ENCODE measurements at places on chromosomes 5 and 9. TPM values are rescaled to one million over a fixed set of nuclear protein-coding genes. Genes with fewer than 3 reads are reported as not detected.
A peak's percentile ranks its signal among the peaks of the same experiment; 100 is the strongest.

Gene SH2D3C
- not detected for polyA plus RNA-seq

GRCh38 chr5:150674341-150674821, 13.3 kb downstream of the MYOZ3 start:
- no peak overlapping the region for H3K27ac ChIP-seq
- no peak for DNase-seq
- no peak overlapping the region for H3K4me3 ChIP-seq
- H3K36me3 ChIP-seq, result peaks cover 1% of the 10 kb centered on the region
- peaks cover 18% of the 10 kb centered on the region for H3K27me3 ChIP-seq
- H3K4me1 ChIP-seq, result peaks cover 17% of the 10 kb centered on the region

Gene PTBP3
- polyA plus RNA-seq, result 43.7 TPM

GRCh38 chr9:105385381-105385985, 62.4 kb upstream of the FSD1L start:
- H3K4me1 ChIP-seq, result peaks cover 7% of the 10 kb centered on the region
- H3K4me3 ChIP-seq, result peak overlapping the region; percentile 57
- no peaks in the 10 kb centered on the region for H3K27me3 ChIP-seq
- DNase-seq, result no peak

DNA sequence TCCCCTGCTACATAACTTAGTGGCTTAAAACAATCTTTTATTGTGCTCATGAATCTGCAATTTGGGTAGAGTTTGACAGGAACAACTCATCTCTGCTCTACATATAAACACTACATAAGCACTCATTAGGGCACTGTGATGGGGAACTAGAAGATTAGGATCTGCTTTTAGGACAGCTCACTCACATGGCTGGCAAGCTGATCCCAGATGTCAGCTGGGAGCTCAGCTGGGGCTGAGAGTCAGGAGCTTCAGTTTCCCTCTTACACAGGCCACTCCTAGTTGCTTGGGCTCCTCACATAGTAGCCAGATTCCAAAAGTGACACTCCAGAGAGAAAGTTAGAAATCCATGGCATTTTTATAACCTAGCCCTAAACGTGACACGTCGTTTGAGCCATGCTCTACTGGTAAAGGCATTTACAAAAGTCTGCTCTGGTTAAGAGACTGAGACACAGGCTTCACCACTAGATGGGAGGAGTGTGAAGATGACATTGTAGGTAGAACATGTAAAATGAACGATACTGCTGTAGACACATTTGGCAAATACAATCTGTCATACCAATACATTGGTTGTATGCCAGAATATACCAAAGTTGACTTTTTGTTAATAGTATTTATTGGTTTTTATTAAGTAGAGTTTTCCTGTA, 23.6 kb downstream of the SCAI start:
- H3K27ac ChIP-seq, result no peak overlapping the region
- H3K4me3 ChIP-seq, result no peak overlapping the region
- DNase-seq, result no peak
- peaks cover 4% of the 10 kb centered on the region for H3K4me1 ChIP-seq
- H3K36me3 ChIP-seq, result peaks cover 2% of the 10 kb centered on the region

- H3K27ac ChIP-seq, result no peak overlapping the region
- DNase-seq, result no peak
- no peak overlapping the region for H3K4me3 ChIP-seq
- H3K27me3 ChIP-seq, result no peaks in the 10 kb centered on the region
- H3K36me3 ChIP-seq, result no peaks in the 10 kb centered on the region
Observed at GRCh38 chr9:75628952-75629351, 261.5 kb upstream of the PCSK5 start.

DNA sequence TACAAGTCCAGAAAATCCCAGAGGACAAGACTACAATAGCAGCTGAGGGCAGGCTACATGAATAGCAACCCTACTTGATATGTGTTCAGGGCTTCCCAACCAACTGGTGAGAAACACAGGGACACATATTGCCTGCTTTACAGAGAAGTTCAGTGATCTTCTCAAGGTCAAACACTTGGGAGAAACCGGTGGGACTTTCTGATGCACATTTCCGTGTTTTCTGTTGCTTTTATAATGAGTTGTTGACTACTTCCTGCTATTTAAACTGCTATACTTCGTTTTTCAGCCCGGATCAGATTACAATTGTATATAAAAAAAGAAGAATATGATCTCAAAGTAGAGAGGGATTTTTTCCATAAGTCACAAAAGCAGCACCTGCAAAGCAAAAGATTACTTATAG, 175.1 kb downstream of the SNX18 start:
- H3K27ac ChIP-seq, result no peak overlapping the region
- no peaks in the 10 kb centered on the region for H3K27me3 ChIP-seq
- H3K4me3 ChIP-seq, result no peak overlapping the region

GRCh38 chr9:87122947-87123685, 175.8 kb upstream of the GAS1 start:
- peak overlapping the region; percentile 68 for H3K27ac ChIP-seq
- peaks cover 22% of the 10 kb centered on the region for H3K4me1 ChIP-seq
- DNase-seq, result peak; percentile 56
- no peaks in the 10 kb centered on the region for H3K36me3 ChIP-seq
- H3K27me3 ChIP-seq, result no peaks in the 10 kb centered on the region
- H3K4me3 ChIP-seq, result no peak overlapping the region

Gene SLC2A8
- polyA plus RNA-seq, result 9.5 TPM

GRCh38 chr5:82738681-82739269, 338.4 kb downstream of the TMEM167A start:
- H3K27ac ChIP-seq, result no peak overlapping the region
- DNase-seq, result no peak
- H3K4me3 ChIP-seq, result no peak overlapping the region
- no peaks in the 10 kb centered on the region for H3K27me3 ChIP-seq
- H3K4me1 ChIP-seq, result no peaks in the 10 kb centered on the region

Gene NTMT1
- polyA plus RNA-seq, result 46.0 TPM

DNA sequence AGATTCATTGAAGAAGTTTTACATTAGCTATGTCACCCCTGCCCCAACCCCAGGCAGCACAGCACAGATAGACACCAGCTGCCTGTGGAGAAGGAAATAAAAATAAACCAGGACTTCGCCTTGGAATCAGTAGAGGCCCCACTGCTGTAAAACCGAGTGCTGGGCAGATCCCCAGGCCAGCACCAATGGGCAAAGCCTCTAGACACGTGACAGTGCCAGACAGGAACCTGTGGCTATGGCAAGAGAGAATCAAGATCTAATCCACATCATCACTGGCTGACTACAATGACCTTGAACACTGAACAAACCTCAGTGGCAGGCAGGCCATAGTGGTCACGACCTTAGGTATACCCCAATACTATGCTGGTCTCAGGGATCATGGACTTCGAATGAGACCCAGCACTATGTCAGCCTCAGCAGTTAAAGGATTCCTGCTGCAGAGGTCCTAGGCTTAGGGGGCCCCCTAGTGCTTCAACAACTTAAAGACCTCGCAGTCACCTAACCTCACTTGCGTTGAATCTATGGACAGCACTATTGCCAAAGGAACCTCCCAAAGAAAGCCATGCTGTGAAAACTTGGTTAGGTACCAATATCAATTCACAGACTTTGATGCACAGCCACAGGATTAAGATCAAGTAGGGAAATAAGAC, 2118.6 kb upstream of the C9orf72 start:
- H3K27me3 ChIP-seq, result no peaks in the 10 kb centered on the region
- H3K4me3 ChIP-seq, result no peak overlapping the region
- H3K36me3 ChIP-seq, result no peaks in the 10 kb centered on the region
- no peak for DNase-seq

GRCh38 chr9:761176-761792, 80.2 kb upstream of the DMRT1 start:
- H3K36me3 ChIP-seq, result no peaks in the 10 kb centered on the region
- H3K27ac ChIP-seq, result no peak overlapping the region
- no peak overlapping the region for H3K4me3 ChIP-seq
- no peaks in the 10 kb centered on the region for H3K27me3 ChIP-seq
- peaks cover under 1% of the 10 kb centered on the region for H3K4me1 ChIP-seq

DNA sequence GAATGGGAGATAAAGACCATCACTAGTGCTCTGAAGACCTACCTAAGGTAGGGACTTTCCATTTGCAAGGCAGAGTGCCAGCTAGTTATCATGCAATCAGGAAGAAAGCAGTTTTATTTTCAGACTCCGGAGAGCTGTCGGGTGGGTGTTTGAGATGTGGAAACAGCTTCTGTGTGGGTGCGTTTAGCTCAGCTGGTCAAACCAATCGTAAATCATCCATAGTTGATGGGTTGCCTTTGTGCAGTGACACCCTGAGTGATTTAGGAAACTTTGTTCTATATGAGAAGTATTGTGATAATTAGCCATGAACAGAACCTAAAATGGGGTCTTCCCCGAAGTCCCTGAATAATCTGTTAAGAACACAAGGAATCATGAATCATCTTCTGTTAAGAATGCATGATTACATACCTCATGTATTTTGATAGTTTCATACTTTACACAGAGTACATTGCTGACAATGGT, 284.3 kb downstream of the ARHGAP26 start:
- no peaks in the 10 kb centered on the region for H3K27me3 ChIP-seq
- no peak overlapping the region for H3K27ac ChIP-seq
- peaks cover 1% of the 10 kb centered on the region for H3K36me3 ChIP-seq
- no peak for DNase-seq
- no peak overlapping the region for H3K4me3 ChIP-seq
- H3K4me1 ChIP-seq, result peaks cover 22% of the 10 kb centered on the region

Gene FOXD4L3
- polyA plus RNA-seq, result not detected

DNA sequence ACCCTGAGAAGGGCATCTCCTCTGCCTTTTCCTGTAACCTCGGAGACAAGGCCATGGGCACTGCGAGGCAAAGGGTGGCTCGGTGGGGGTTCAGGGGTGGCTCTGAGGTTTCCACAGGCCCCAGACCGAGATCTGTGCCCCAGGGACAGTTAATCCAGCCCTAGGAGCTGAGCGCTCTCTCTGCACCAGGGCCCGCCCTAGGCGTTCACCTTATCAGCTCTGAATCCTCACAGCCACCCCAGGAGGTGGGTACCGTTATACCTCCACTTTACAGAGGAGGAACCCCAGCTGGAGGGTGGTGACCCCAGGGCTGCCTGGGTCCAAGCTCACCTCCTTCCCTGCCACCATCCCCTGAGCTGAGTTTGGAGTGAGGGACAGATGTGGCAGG, 2.3 kb upstream of the ENG start:
- no peak for DNase-seq
- no peak overlapping the region for H3K27ac ChIP-seq
- H3K4me1 ChIP-seq, result no peaks in the 10 kb centered on the region
- H3K36me3 ChIP-seq, result no peaks in the 10 kb centered on the region
- H3K27me3 ChIP-seq, result peaks cover 4% of the 10 kb centered on the region
- no peak overlapping the region for H3K4me3 ChIP-seq

GRCh38 chr9:137405677-137406081, 17.3 kb downstream of the EXD3 start:
- no peak for DNase-seq
- peaks cover 14% of the 10 kb centered on the region for H3K27me3 ChIP-seq
- no peak overlapping the region for H3K27ac ChIP-seq
- no peak overlapping the region for H3K4me3 ChIP-seq
- H3K36me3 ChIP-seq, result no peaks in the 10 kb centered on the region

DNA sequence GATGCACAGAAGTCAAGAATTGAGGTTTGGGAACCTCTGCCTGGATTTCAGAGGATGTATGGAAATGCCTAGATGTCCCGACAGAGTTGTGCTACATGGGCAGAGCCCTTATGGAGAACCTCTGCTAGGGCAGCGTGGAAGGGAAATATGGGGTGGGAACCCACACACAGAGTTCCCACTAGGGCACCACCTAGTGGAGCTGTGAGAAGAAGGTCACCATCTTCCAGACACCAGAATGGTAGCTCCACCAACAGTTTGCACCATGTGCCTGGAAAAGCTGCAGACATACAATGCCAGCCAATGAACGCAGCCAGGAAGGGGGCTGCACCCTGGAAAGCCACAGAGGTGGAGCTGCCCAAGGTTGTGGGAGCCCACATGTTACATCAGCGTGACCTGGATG, 104.5 kb downstream of the STK32A start:
- no peak overlapping the region for H3K27ac ChIP-seq
- no peak for DNase-seq
- H3K27me3 ChIP-seq, result no peaks in the 10 kb centered on the region
- H3K4me3 ChIP-seq, result no peak overlapping the region
- no peaks in the 10 kb centered on the region for H3K36me3 ChIP-seq
- H3K4me1 ChIP-seq, result no peaks in the 10 kb centered on the region

DNA sequence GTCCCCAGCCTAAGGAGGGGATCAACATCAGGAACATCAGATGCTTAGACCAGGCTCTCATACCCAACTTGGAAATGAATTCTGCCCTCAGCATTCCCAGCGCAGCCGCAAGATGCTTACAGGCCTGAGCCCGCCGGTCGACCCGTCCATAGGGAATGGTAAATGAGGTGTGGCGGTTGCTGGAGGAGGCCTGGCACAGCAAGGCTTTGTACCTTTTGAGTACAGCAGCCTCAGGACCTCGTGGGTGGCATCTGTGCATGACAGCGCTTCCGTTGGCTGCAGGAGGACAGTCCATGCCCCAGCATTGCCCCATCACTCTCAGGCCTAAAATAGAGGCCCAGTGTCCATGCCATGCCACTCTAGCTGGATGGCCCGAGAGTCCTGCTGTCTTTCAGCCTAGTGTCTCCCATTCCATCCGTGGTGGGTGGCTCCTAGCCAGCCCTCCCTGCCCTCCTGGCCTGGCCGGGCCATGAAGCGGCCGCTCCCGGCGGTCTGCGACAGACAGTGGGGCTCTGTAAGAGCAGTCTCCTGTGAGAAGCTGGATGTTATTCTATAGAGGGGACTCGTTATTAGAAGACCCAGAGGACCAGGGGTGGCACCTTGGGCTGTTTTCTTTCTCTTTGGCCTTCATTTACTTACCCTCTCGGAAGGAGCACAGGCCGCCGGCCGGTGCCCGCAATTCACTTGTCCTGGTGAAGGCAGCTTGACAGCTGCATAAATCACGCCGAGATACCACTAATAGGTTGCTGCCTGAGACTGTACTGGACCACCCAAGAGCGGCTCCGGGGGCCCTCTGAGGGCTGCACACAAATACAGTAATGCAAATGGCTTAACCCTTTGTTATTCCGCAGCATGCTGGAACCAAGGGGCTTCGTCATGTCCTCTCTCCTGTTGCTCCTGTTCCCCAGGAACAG, 223.5 kb upstream of the TUT7 start:
- no peaks in the 10 kb centered on the region for H3K36me3 ChIP-seq
- H3K4me3 ChIP-seq, result no peak overlapping the region
- H3K4me1 ChIP-seq, result peaks cover 8% of the 10 kb centered on the region

DNA sequence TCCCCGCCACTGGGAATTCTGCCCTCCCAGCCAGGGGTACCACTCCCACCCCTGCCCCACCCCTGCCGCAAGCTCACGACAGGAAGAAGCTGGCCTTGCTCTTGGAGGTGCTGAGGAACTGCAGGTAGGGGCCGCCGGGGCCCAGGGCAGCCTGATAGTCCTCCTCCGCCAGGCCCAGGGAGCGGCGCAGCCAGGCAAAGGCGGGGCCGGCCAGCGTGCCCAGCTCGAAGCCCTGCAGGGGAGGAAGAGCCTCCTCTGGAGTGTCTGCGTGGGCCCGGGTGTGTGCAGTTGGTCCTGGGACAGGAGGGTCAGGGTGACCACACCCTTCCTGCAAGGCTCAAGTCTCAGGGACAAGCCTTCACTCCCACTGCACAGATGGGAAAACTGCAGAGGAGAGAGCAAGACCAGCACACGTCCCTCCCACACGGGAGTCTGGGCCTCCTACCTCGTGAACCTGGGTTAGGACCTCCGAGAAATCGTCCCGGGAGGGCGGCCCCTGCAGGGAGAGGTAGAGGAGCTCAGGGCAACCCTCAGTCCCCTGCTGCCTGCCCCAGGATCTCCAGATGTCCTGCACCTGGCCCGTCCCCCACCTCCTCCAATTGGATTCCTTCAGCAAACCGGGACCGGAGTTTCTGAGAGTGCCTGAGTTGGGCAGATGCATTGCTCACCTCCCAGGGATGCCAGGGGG, 2.4 kb downstream of the PIP5KL1 start:
- H3K4me1 ChIP-seq, result peaks cover 33% of the 10 kb centered on the region
- H3K27me3 ChIP-seq, result no peaks in the 10 kb centered on the region
- no peaks in the 10 kb centered on the region for H3K36me3 ChIP-seq
- H3K4me3 ChIP-seq, result no peak overlapping the region

Gene SPINK5
- polyA plus RNA-seq, result 16.6 TPM

All from keratinocyte (primary cell).